ENCODE measurements at places on chromosomes 7 and 10.

- no peak for DNase-seq
These were observed 247.3 kb upstream of the AOAH start for GRCh38 chr7:36971515-36972139.

GRCh38 chr7:102407910-102408309 lies 11.7 kb downstream of the PRKRIP1 start:
- no peak for DNase-seq

DNA sequence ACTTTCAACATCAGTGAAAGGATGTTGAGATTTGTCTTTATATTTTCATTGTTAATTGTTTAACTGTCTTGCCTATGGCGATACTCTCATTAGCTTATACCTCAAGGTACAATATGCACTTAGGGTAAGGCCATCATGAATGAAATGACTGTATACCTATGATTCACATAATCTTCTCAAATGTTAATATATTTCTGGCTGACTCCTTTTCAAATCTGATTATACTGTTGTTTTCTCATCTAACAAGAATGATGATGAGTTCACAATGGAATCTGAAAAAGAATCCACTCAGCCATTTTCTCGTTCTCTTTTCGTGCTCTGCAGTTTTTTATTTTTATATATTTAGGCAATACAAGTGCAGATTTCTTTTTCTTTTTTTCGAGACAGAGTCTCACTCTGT lies 159.1 kb downstream of the ARHGAP12 start:
- DNase-seq: no peak

DNA sequence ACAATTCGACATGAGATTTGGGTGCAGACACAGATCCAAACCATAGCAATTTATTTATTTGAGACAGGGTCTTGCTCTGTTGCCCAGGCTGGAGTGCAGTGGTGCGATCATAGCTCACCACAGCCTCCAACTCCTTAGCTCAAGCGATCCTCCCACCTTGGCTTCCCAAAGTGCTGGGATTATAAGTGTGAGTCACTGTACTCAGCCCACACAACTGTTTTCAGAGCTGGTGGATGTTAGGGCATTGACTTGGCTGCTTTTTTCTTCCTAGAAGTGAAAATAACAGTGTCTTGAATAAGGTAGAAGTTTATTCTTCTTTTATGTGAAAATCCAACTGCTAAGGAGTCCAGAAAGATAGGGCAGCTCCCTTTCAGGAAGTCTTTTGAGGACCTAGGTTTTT lies 132.1 kb downstream of the CCDC3 start:
- DNase-seq: no peak

GRCh38 chr7:12320241-12320986 lies 83.3 kb downstream of the VWDE start:
- no peak for DNase-seq

Measured in SK-N-MC (cell line).